Stimulated activated CD4-positive, alpha-beta T cell treated with anti-CD3 and anti-CD28 coated beads, Interleukin-15, amount 100 ng/mL, for 24 hours (primary cell): ENCODE measurements at places on chromosomes 6 and 20.

- peak; percentile 89 for DNase-seq
Observed at GRCh38 chr6:157428427-157429202, 47.6 kb downstream of the ZDHHC14 start.

DNA sequence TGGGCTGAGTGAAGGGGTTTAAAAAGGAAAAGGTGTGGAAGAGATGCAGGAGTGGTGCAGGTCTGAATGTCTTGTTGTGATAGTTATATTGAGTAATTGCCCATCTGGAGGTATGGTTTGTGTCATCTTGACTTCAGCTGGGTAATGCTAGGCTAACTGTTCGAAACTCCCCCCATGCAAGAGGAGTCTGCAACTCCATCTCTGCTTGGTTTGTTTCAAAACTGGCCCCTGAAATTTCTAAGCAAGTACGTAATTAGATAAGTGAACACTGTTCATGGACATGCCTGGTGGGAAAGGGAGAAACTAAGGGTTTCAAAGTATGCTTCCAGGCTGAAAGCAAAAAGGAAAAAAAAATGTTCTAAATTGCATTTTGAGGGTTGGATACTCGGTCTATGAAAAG, 17.1 kb downstream of the TTK start:
- no peak for DNase-seq

- DNase-seq, result peak; percentile 40
Observed at GRCh38 chr20:22586645-22587310, 2.4 kb upstream of the FOXA2 start.

- DNase-seq, result no peak
Observed at GRCh38 chr20:59207235-59207634, 43.6 kb downstream of the ZNF831 start.

DNA sequence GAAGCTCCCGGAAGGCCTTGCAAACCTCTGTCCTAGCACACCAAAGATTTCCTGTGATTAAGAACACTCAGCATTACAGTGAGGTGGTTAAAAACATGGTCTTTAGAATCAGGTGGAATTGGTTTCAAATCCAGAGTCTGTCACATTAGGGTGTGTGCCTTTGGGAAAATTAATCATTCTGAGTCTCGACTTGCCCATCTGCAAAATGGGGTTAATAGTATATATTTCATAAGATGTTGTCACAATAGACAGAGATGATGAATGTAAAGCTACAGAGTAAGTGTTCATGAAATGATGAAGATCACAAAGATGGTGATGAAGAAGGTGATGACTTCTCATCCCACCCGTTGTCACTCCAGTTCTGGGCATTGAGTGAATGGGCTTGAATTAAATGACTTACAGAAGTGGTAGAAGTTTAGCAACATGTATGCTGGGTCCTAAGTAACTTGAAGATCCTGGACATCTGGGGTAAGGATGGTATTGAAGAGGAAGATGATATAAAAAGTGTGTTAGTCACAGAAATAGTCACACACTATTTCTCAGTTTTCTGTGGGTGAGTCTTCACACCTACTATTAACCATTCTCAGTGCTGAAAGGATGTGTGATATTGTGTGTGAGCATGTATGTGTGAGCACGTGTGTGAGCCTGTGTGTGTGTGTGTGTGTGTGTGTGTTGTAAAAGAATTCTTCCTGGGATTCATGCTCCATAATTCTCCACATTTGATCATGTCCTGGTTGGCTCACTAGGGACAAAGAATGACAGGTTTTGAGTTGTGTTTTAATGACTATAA, 28.0 kb upstream of the NEDD9 start:
- DNase-seq, result no peak
